ENCODE measurements at places on chromosomes 6 and 20.

DNA sequence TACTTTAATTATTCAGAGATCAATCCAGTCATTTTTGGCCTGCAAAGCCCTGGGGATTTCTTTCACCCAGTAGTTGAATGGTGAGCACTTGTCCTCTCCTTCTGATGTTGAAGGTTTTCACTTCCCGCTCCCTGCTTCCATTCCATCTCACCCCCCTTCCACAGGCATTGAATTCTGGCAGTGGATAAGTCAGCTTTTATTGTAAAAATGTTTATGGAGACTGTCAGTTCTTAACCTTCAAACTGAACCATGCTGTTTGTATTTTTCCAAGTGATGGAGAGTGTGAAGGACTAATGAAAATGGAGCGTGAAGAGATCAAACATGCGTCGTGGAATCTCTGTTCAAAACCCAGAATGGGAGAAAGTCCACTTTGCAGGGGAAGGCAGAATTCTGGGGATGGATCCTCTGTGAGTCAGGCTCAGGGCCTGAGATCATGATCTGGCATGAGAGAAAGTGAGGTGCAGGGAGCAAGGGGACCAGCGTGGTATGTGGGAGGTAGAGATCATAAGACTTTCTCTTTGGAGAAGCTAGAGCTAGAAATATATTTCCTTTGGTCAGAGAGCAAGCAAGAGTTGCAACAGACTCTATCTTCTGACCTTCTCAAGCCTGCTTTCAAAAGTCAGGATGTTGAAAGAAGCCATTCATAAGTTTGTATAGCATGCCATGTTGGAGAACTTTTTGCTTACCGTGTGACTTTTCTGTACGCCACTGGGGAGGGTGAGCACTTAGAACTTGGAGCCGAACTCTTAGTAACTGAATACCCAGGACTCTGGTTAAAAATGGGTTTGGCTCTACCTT lies 30.2 kb downstream of the ISM1 start:
- DNase-seq, result no peak

GRCh38 chr20:39489986-39490560 lies 527.9 kb downstream of the DHX35 start:
- DNase-seq, result no peak

- DNase-seq, result no peak
Measured at GRCh38 chr6:52527436-52527835, 49.4 kb downstream of the TRAM2 start.

DNA sequence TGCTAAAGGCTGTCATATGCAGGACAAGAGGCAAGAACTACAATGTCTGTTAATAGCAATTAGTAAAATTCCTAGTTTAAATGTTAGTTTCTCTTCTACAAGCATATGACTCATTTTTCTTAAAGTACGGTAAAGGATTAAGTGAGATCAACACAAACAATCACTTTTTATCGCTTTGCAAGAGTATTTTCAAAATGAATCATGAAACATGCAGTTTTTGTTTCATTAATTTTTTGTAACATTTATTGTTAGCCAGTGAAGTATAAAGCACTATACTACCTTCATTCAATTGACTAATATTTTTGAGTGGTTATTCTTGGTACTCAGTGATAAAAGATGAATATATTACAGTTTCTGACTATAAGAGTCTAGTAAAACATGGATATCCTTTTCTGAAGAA lies 138.6 kb downstream of the AHI1 start:
- no peak for DNase-seq

DNA sequence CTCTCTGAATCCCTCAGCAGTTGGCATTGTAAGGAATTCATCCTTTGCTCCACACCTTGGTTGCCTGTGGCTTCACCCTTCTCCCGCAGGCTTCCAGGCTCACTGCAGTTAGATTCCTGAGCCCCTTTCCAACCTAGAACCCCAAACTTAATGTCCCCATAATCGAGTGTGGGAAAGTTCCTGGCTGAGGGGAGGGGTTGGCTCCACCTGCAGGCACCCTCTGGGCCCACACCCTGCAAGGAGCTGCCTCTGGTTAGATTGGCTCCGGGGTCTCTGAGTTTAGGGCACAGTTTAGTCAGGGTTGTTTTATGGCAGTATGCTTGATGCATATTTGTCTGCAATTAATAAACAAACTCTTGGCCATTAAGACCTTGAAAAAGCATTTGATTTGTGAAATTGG lies 63.4 kb downstream of the MTHFD1L start:
- no peak for DNase-seq

DNA sequence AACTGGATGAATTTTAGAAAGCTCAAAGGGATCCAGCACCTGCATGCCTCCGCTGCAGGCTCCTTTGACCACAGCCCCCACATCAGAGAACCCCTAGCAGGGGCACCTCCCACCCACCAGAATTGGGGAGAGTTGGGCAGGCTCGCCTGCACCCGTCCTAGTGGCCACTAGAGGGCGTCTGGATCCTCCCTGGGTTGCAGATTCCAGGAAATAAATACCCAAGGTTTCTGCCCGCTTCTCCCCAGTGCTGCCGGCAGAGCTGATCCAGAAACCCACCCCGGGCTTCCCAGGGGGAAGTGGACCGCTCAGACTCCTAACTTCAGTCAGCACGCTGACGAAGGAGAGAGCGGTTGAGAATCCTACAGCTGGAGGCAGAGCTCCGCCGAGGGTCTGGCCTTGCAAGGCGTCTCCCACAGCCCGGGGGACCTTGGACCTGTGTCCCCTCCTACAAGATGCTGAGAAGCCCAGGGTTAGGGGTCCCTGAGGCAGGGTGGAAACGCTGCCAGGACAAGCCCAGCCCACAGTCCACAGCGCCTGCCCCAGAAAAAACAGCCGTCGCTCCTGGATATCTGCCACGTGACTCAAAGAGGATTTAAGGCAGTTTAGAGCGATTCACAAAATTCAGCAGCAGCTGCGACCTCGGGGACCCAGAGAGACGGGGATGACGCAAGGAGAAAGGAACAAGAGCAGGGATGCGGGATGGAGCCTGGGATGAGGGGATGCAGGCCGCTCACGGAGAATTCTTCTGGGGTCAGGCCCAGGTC lies 32.6 kb upstream of the PHACTR3 start:
- no peak for DNase-seq

- DNase-seq, result no peak
Measured at GRCh38 chr6:113120582-113121285, 736.4 kb upstream of the MARCKS start.
